Suprapubic skin (tissue), 4 donors: ENCODE measurements at places on chromosomes 4 and X.

DNA sequence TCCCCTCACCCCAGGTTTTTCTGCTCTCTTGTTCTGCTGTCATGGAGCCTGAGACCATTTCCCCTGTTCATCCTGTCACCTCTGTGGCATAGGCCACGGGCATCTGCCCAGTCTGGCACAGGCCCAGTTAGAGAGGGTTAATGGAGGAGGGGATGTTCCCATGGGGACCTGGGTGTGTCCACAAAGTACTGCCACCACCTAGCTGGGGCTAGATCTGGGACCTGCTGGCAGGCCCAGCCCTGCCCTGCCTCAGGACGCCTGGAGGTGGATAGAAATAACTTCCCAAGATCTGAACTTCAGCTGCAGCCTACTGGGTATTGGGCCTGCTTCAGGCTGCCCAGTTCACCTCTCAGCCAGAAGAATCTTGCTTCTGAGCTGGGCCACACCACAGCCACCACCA is 13.5 kb downstream of the EFNB1 start:
- no peak for DNase-seq

GRCh38 chr4:145451895-145452294 is 29.8 kb upstream of the SMAD1 start:
- no peak for DNase-seq

DNA sequence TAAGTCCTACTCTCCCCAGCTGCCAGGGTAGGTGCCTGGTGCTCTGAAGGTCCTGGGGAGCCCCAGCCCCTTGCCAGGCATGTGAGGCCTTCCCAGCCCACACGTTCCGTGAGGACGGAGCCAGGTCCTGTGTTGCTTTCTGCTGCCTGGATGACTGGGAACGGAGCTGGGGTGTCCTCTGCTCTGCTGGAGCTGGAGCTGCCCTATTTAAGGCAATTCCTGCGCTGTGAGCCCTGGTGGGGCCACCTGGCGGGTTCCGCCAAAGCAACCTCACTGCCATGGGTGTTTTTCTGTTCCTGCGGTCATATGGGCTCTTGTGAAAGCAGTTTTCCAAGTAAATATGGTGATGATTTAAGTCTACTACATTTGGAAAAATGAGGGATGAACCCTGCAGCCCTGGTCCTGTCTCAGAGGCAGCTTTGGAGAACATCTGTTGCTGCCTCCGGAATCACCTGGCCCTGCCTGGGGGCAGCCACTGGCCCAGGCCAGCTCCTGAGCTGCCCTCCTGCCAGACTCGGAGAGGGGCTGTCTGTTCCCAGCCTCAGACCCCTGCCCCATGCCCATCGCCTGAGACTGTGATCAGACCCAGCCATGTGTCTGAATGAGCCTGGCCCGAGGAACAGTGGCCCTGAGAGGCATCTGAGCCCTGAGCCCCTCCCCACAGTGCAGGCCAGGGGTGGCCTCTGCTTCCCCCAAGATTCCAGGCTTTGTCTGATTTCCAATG is 33.2 kb downstream of the FGFRL1 start:
- no peak for DNase-seq

- DNase-seq, result no peak
These were observed 66.3 kb downstream of the SRPX start for GRCh38 chrX:38154340-38154739.

- no peak for DNase-seq
These were observed 19.2 kb downstream of the WFS1 start for GRCh38 chr4:6288871-6289270.

DNA sequence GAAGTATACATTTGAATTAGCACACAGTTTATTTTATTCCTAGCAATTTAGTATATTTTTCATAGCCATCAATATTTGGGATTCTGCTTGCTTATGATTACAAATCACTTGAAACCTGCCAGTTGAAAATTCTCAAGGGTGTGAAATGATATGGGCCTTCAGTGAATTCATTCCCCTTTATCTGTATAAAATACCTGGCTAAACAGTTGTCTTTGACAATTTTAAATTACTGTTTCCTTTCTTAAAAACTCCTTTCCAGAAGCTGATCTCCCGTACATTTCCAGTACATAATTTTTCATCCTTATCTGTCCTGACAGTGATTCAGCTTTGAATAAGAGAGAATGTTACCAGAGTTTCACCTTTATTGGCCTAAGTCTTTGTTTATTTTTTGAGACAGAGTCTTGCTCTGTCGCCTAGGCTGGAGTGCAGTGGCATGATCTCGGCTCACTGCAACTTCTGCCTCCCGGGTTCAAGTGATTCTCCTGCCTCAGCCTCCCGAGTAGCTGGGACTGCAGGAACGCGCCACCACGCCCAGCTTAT is 13.9 kb downstream of the ATP7A start:
- no peak for DNase-seq

DNA sequence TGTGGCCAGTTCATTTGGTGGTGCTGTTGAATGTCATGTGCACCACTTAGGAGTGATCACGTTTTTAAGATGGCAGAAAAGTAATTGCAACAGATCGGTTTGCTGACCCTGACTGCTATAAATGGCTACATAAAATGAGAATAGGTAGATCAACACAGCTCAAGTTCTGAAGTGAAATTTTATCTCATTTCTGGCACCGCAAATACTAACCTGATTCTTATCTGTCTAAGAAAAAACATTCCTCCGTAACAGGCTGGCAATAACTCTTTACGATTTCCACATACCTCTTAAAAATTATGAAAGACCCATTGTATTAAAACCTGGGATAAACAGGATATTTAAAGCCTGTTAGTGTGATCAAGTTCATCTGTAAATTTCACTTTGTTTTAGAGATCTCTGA is 387.5 kb downstream of the PDGFC start:
- no peak for DNase-seq

GRCh38 chr4:152503653-152504290 is 32.1 kb downstream of the FBXW7 start:
- no peak for DNase-seq

- DNase-seq, result no peak
These were observed 32.8 kb upstream of the ADAD1 start for GRCh38 chr4:122346036-122346435.

DNA sequence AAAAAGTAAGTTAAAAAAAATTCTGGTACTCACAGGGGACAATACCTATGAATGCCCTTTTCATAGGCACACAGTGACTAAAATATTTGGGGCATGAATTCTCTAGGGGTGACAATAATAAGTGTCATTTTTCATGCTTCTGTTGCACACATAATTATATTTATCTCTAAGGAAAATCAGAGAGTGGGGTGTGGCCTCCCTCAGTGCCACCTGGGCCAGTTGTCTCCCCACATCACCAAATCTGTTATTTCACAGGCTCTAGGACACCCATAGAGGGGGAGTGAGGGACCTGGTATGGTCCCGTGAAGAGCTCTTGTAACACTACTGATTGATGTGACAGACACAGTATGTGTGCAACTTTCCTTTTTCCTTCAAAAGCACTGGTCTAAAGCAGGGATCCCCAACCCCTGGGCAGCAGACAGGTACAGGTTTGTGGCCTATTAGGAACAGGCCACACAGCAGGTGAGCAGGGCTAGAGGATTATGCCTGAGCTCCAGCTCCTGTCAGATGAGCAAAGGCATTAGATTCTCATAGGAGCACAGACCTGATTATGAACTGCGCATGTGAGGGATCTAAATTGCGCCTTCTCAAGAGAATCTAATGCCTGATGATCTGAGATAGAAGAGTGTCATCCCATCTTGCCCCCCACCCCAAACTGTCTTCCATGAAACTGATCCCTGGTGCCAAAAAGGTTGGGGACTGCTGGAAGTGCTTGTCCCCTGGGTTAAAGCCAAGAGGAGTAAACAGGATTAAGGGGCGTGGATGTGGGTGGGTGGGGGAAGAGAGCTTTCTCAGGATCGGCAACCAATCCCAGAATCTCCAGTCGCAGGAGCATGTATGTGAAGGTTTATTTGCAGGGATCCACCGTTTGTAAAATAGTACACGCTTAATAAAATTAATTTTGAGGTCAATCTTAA is 856 bp downstream of the SLC9B1 start:
- DNase-seq, result no peak

DNA sequence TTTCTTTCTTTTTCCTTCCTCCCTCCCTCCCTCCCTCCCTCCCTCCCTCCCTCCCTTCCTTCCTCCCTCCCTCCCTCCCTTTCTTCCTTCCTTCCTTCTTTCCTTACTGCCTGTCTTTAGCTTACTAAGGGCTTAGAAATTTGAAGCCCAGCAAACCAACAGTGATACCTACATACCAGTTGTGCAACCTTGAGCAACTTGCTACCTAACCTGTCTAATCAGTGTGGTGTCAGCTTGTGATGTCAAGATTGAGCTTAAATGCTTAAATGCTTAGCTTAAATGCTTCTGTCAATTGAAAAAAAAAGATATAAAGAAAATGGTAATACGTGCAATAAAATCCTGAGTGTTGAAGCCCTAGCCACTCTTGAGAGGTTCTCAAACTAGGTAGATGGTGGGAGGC is 728.6 kb downstream of the TRIML1 start:
- no peak for DNase-seq

DNA sequence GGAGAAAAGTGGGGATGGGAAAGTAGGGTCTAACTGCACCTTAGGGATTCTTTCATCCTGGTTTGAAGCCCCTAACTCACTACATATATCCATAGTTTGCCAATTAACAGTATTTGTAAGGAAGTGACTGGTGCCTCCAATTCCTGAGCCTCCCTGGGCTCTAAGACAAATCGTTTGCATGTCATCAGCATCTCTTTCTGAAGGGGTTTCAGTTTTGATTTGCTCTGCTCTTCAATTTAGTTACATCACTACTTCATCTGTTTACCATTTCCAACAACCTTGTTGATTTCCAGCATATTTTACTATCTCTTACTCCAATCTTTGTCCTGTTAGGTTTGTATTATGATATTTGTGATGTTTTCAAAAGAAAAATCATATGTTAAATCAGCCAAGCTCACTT is 15.5 kb upstream of the DDX60 start:
- no peak for DNase-seq

DNA sequence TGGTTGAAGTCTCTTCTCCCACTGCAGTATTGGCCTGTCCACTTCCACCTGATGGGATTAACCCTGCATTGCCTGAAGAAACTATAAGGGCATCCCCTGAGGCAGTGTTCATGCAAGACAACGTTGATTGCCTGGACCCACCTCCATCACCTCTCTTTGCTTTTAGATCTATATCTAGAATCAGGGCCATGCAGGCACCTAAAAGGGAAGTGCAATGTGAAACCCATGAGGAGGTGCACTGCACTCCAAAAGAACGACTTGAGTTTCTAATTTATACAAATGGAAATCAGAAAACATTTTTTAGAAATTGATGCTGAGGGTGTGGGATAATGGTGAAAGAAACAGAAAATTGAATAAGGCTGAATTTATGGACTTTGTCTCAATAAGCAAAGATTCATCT is 694.4 kb downstream of the TRAM1L1 start:
- no peak for DNase-seq

DNA sequence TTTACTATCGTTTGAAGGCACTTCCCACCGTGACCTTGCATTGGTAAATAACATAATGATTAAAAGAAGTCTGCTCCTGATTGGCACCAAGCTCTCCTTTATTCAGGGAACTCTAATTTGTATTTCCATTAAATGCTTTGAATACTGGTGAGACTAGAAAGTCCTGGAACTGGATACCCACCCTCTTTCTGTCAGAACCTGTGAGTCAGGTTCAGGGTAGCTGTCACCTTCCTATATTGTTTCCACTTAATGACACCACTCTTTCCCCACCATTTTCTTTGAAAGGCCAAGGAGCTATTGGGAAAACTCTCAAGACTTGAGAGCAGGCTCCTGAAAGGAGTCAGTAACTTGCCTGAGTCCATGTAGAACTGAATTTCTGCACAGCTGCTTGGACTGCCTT is 55.9 kb upstream of the RASSF6 start:
- no peak for DNase-seq

DNA sequence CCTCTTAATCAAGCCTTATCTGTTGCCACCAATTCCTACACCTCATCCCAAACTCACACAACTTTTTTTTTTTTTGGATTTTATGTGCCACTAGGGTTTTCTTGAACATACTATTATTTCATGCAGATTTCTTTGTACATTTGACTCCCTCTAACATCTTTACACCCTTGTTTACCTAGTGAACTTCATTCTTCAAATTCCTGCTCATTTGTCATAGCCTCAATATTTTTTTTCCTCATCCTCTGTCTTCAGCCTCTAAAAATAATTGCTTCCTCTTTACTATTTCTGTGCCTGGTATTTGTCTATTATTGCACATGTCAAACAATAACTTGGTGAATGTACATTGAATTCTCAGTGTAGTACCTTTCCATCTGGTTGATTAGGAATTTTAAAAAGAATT is 22.0 kb downstream of the NBDY start:
- no peak for DNase-seq

GRCh38 chr4:20658456-20658855 is 41.8 kb upstream of the PACRGL start:
- no peak for DNase-seq

DNA sequence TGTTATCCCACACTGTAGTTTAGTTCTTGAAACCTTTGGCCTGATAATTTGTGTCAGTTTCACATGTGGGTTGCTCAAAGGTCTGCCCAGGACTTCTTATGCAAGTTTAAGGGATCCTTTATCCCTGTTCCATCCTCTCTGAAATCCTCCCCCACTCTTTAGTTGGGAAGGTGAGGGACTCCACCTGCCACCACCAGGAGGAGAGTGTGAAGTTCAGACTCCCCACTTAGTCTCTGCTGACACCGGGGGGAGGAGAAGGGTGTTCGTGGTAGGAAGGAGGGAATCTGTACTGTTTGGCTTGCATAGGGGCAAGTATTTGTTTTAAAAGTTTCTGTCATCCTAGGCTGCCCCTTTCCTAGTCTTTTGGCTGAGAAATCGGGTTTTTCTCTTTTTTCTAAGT is 211.8 kb downstream of the PPP4R3C start:
- no peak for DNase-seq

GRCh38 chr4:7075962-7076695 is 8.3 kb upstream of the GRPEL1 start:
- no peak for DNase-seq

- no peak for DNase-seq
These were observed 166.4 kb upstream of the CPEB2 start for GRCh38 chr4:14835708-14836425.

DNA sequence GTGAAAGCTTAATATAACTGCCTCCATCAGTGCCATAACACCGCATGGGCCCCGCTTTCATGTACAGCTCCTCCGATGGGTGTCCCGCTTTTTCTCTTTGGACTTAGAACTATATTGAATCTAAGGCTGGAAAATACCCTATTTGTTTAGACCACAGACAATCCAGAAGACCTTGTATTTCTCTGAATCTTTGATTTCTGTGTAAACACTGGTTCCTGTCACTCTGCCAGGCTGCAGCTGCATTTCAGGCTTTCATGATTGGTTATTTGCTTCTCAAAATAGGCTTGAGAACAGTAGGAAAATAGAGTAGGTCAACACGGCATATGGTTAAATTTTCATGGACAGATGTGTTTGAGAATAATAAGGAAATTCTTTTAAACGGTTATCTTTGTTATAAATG is 80.0 kb downstream of the NWD2 start:
- DNase-seq, result no peak

GRCh38 chr4:168695288-168695687 is 198.4 kb downstream of the PALLD start:
- DNase-seq, result no peak

DNA sequence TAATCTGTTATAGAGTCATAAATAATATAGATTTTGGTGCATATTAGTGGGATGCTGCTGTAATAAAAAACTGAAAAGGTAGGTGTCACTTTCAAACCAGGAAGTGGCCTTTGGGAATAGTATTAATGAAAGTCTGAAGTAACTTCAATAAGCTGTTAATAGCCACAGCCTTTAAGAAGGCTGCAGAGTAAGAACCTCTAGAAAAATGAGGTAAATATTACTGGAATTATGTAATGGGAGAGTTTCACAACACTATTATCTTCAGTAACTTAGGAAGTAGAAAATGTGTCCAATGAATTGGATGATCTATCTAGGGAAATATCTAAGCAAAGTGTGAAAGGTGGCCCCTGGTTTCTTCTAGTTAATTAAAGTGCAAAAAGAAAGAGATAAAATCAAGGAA is 104.7 kb downstream of the NCAPG start:
- no peak for DNase-seq
